ENCODE measurements at places on chromosomes 2 and 18.
A peak's percentile ranks its signal among the peaks of the same experiment; 100 is the strongest.

GRCh38 chr2:205158404-205158803 is 523.9 kb upstream of the NRP2 start:
- no peak for DNase-seq

DNA sequence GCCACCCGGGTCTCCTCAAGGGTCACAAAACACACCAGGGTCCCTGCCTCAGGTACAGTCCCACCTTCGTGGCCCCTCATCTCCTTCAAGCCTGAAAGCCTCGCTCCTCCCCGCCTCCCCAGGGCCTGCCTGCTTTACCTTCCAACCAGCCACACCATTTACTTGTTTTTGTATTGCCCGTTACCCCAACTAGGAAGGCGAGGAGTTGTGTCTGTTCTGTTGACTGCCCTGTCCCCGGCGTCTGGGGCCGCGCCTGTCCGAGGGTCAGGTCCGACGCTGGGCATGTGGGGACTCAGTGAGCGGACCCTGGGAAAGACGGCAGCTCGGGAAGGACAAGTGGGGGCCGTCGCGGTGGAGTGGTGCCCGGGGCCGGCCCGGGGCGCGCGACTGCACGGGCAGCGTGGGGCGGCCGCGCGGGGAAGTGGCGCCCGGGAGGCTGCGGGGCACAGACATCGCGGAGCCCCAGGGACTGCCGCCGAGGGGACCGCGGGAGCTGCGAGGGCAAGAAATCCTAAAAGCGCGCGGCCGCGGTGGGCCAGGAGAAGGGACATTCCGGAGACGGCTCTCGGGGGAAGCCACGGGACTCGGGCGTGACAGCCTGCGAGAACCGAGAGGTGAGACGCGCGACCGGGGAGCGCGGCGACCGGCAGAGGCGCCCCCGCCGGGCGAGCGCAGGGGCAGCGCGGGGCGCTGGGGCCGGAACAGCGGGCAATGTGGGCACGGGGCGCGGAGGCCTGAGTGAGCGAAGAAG is 797 bp upstream of the GRHL1 start:
- peak; percentile 58 for DNase-seq

GRCh38 chr2:217393585-217394032 is 533.7 kb upstream of the TNP1 start:
- peak; percentile 90 for DNase-seq

DNA sequence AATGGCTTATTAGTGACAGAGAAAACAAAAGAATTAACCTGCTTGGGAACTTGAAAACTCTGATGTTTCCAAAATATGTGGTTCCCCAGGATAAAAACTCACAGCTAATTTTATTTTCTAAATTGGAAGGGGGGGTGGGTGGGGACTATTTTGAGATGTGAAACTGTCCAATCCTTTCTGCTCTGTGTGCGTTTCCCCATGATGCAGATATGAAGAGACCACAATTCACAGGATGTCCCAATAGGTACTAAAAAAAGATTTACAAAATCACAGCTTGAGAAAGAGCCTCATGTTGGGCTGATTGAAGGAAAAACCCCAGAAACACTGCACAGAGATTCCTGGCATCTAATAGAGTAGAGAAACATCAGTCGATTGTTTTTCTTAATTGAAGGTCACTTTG is 273.2 kb downstream of the ARHGAP15 start:
- DNase-seq: no peak

DNA sequence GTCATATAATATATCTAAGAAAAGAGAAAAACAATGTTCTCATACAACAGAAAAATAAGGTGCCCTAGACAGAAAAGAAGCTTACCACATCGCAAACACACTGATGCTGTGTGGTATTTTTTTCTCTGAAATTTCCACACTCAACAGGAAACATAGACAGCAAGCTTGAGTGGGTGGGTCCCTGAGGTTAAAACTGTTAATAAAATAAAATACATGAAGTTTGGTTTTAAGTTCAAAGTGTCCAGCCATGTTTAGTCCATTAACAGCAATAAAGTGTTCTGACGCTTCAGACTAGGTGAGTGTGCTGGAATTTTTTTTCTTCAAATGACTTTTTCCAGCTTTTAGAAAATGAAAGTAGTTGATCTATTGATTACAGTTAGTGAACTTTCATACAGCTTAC is 83.3 kb upstream of the EPB41L5 start:
- no peak for DNase-seq

GRCh38 chr18:36321658-36322407 is 24.3 kb downstream of the FHOD3 start:
- no peak for DNase-seq

GRCh38 chr2:85377083-85377482 is 22.5 kb downstream of the ELMOD3 start:
- DNase-seq: no peak

DNA sequence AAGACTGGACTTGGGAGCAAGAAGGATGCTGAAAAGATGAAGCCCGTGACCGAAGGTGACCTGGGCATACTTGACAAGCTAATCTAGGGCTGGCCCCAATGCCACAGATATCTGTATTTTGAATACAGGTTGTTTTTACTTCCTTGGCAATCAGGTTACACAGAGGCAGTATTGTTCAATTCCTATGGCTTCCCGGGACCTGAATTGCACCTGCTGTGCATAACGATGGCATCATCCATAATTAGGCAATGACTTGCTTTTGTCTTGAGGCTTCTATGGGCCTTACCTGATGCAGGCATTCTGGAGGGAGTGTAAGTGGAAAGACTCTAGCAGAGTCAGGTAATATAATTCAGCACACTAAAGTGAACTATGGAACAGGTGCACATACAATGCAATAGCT is 60.6 kb upstream of the CUL3 start:
- no peak for DNase-seq

DNA sequence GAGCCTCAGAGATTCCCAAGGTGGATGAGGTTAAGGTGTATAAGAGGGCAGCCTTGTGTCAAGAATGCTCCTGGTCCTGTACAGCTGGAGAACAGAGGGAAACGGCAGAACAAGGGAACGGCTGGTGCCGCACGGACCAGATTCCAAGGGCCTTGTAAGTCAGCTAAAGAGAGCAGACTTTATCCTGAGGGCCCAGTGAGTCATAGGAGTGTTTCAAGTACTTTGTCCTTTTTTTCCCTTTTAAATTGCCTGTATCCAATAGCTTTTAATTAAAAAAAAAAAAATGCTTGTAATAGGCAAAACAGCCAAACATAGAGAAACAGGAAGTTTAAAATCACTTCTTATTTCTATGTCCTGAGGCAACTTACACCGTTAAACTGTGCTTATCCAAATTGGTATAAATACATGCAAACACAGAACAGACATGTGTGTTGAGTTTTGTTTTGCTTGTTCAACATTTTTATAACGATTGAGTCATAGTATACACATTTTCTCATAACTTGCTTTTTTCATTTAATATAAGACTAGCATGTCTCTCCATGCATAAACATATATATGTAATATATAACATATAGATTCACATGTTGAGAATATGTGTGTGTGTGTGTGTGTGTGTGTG is 42.1 kb upstream of the EVA1A start:
- DNase-seq: no peak

GRCh38 chr2:165239856-165240515 is 772 bp downstream of the SCN2A start:
- no peak for DNase-seq

- DNase-seq: no peak
Measured at GRCh38 chr2:5064687-5065086, 627.5 kb upstream of the SOX11 start.

DNA sequence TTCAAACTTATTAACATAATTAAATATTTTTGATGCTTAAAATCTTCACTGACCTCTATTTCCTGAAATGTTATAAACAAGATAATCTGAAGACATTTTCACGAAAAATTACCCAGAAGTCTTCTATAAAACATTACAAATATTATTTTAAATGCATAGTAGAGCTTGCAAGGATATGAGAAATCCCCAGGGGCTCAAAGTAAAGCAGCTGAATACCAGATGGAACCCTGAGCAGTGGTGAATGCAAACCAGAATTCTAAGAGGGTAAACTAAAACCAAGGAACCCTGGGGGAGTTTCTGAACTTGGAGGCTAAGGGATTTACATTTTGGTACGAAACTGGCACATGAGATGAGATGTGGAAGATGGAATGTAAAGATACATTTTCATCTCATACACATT is 83.6 kb downstream of the FSHR start:
- DNase-seq: no peak
